ENCODE measurements at places on chromosomes 16 and 17.

GRCh38 chr16:49788986-49789385 lies 66.9 kb downstream of the ZNF423 start:
- no peak for DNase-seq

- no peak for DNase-seq
Observed at GRCh38 chr17:49204516-49204915, 5.9 kb downstream of the GNGT2 start.

DNA sequence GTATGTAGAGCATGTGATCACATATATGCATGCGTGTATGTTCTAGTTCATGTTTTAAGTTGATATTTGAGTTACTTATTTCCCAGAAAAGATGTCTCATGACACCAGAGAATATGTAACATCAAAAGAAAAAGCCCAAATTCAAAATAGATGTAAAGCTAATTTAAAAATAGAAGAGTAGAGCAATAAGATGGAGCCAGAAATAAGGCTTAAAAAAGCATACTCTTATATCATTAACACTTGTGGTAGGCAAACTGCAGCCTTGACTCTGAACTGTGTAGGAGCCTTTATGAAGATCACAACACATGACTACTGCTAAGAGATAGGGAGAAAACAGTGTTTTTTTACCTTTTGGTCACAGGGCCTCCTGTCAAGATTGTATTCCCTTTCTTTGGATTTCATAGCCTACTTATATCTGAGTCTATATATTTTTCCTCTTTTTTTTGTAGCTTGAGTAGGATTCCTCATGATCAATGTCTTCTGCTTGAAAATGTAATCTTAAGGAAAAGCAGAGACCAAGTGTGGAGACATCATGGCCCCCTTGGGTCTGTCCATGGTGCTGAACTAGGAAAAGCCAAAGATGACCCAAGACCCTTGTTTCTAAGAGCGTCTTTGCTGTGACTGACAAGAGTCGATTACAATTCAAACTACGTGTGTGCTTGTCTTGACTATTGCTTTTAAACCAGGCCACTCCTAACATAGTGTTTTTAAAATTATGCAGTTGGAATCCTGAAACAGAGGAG lies 390.4 kb downstream of the SHISA9 start:
- DNase-seq = no peak

DNA sequence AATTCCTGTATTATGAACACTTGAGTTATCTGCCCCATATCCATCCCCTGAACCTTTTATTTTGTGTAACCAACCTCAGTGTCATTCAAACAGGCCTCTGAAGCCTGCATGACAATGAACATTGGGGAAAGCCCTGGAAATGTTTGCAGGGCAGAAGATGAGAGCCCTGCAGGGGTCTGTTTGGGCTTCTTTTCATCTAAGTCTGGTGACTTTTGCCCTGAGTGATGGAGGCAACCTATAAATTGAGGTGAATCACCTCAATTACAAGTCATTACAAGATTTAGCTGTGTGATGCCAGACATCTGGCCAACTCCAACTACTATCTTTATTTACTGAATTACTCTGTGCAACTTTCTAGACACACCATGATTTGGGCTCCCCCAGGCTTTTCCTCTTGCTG lies 189.2 kb downstream of the MAF start:
- DNase-seq = no peak

- DNase-seq = no peak
Observed at GRCh38 chr16:55842369-55843104, 9.6 kb upstream of the CES1 start.

DNA sequence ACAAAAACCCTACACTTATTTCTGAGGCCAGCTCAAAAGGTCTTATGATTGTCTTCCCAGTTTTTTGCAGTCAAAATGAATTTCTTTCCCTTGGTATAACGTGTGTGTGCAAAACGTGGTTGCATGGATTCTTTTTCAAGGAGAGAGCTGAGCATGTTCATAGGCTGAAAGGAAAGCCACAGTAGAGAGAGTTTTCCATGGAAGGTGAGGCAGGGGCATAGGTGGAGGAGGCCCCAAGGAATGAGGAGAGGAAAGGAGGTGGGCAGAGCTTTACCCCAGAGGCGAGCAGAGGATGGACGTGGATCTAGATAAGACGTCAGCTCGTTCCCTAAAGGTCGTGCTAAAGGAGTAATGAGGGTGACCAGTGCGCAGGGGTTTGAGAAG lies 22.8 kb downstream of the TRPV2 start:
- DNase-seq = no peak

GRCh38 chr17:1945621-1946020 lies 79.5 kb downstream of the RTN4RL1 start:
- DNase-seq = no peak

DNA sequence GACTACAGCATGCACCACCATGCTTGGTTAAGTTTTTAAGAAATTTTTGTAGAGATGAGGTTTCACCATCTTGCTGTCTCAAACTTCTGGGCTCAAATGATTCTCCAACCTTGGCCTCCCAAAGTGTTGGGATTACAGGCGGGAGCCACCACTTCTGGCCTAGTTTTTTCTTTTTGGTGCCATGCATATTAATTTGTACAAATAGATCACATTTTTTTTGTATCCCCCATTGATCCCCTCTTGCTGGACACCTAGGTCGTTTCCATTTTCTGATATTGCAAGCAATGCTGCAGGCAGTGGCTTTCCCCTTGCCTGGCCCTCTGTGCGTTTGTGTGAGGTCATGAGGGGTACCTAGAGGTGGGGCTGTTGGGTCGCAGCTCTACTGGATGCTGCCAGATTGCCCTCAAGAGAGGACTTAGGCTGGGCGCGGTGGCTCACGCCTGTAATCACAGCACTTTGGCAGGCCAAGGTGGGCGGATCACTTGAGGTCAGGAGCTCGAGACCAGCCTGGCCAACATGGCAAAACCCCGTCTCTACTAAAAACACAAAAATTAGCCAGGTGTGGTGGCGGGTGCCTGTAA lies 23.8 kb downstream of the RAP1GAP2 start:
- DNase-seq = no peak

DNA sequence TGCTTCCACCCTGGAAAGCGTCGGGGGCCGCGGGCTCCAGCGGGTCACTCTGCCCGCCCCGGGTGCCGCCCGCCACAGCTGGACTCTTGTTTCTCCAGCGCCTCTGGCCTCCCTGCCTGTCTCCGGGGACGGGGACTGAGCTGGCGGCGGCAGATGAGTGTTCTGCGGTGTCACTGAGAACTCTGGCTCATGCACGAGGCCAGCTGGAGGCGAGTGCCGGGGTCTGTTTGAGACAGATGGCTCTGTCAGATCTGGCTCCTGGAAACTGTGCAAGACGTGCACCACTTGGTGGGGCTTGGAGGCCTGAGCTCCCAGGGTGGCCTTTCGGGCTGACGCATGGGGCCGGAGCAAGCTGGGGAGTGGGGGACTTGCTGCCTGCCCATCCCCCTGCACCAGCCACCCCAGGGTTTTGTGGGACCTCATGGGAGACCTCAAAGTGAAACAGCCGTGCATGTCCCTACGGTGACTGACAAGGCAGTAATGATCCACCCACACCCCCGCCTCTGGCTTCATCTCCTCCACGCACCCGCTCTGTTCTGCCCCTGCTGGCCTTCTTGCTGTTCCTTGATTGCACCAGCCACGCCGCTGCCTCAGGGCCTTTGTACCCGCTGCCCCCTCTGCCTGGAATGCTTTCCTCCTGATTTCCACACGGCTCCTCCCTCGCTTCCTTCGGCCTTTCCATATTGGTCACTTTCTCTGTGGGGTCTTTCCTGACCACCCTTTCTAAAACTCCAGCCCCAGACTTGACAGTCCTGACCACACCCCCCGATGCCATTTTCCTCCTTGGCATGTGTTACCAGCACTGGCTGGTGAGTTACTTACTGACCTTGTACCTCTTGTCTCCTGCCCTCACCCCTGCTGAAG lies 174.9 kb upstream of the CIBAR2 start:
- no peak for DNase-seq

DNA sequence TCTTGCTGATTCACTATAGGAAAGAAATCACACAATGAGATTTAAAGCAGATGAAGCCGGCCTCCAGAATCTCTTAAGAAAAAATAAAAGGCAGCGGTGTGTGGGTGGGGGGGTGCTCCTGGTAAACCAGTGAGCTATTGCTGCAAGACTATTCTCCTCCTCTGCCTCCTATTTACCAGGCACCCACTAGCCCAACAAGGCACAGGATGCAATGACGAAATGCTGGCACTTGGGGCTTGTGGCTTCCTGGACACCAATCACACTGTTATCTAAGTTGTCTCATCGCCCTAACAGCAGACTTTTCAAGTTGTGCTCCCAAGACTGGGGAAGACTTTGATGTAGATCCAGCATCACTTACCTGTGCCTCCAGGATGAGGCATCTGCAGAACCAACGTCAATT lies 50.2 kb upstream of the NDRG4 start:
- DNase-seq = no peak

DNA sequence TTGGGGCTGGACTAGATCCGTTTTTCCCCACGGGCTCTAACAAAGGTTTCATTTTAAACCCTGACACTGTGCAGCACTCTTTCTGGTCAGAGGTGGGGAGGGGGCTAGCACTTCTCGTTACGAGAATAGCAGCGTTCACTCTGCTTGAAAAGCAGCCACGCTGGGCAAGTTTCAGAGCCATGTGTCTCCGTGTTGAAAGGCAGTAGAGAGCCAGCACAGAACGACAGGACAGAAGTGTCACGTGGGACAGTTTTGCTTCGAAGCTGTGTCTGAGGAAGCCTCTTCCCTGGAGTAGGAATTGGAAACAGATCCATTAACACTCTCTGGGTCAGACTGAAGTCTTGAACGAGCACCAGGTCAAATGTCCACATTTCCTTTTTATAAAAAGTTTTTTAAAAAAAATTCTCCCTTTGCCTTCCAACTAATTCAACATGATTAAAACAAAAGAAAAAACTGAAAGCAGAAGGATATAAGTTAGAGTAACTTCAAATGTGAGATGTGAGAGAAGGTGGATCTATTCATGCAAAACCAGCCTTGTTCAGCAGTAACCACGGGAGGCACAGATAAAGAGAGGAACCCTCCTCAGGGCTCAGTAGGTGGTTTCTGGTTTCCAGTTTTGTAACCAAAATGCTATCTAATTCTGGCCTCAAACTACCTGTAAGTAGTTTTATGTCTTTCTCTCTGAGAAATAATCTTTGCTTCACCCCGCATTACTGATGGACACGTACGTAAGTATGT lies 65.0 kb downstream of the SMG6 start:
- DNase-seq = no peak

- DNase-seq = no peak
Observed at GRCh38 chr16:88746506-88746905, 38.5 kb downstream of the PIEZO1 start.

- DNase-seq = no peak
Observed at GRCh38 chr16:88992351-88993165, 15.6 kb upstream of the CBFA2T3 start.

DNA sequence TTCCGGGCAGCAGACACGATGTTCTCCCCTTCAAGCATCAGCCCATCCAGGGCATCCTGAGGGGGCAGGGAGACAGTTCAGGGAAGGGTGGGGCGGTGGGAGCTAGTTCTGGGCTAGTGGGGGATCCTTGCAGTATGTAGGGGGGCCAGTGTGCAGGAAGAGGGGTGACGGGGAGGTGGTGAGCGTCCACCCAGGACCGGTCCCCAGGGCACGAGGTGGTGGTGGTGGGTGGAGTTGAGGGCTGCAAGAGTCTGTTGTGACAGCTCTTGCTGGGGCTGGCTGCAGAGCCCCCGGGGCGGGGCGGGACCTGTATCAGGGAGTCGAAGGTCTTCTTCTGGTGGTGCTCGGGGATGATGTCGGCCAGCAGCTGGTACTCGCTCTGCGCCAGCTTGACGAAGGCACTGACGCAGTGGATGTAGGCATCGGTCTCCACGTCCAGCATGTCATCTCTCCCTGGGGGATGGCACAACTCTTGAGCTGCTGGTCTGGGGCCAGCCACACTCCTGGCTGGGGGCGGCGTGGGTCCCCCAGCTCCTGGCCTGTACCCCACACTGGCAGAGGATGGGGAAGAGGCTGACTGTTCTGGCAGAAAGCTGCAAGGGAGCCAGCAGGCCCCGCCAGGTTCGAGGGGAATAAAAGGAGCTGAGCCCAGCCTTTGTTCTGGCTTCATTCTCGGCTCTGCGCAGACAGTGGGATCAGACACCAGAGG lies 10.0 kb downstream of the ZACN start:
- no peak for DNase-seq

GRCh38 chr16:48082516-48082915 lies 73.3 kb downstream of the ABCC12 start:
- DNase-seq = no peak

GRCh38 chr17:79647456-79647915 lies 36.6 kb upstream of the RBFOX3 start:
- DNase-seq = no peak

DNA sequence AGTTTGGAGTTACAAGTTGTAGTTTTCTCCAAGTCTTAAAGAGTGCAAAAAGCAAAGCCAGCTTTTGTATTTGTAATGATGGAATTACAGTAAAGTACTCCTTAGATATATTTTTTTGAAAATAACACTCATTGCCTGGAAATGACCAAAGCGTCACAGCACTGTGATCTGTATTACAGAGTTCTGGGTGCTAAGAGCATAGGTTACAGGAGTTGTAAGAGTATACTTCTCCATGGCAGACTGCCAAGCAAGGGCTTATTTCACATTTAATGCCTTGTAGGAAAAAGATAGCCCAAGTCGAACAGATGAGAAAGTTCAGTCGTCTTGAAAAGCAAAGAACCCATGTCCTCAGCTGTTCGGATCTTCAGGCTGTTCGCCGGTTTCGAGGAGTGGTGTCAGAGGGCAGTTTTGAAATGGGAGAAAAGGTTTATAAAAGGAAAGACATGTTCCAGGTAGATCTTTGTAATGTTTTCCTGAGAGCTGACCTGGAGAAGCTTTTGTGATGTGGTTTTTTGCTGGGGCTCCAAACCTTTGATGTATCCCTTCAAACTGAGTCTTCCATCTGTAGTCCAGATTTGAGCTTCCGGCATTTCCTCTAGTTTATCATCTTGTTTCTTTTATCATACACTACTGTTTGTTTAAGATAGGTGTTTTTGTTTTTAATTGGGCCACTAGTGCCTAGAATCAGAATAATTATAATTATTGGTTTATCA lies 41.3 kb downstream of the ERCC4 start:
- no peak for DNase-seq

GRCh38 chr16:16057102-16057501 lies 107.7 kb downstream of the ABCC1 start:
- no peak for DNase-seq
